ENCODE measurements at places on chromosomes 7 and 10.

- no peak for DNase-seq
Measured at GRCh38 chr10:124110882-124111281, 17.5 kb upstream of the CHST15 start.

- no peak for DNase-seq
Measured at GRCh38 chr7:78684201-78684600, 769.3 kb downstream of the MAGI2 start.

GRCh38 chr10:30820261-30820991, 190.9 kb upstream of the LYZL2 start:
- no peak for DNase-seq

DNA sequence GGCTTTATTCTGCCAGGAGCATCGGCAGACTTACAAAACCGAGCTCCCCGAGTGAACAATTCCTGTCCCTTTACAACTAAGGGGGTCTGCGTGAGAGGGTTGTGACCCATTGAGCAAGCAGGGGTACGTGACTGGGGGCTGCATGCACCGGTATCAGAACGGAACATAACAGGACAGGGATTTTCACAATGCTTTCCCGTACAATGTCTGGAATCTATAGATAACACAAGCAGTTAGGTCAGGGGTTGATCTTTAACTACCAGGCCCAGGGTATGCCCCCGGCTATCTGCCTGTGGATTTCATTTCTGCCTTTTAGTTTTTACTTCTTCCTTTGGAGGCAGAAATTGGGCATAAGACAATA, 38.1 kb upstream of the GSDME start:
- no peak for DNase-seq

DNA sequence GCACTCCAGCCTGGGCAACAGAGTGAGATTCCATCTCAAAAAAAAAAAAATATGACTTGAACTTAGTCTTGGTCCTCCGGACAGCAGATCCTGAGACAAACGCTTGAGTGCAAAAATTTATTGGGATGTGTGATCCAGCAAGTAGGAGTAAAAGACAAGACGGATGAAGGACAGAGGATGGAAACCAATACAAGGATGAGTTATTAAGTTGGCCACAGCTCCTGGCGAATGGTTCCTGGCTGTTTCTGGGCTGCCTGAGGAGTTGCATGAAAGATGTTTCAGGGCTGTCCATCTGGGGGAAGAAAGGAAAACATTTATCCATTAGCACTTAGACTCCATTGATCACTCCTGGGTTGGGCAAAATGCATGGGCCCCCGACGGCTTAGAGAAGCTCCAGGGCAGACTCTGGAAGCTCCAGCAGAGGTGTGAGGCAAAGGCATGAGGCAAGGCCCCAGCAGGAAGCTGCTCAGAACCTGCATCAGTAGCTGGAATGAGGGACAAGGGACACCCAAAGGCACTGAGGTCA, 98.3 kb upstream of the ZNF438 start:
- no peak for DNase-seq
